GM20000 (cell line): ENCODE measurements at places on chromosomes 6 and 20.

DNA sequence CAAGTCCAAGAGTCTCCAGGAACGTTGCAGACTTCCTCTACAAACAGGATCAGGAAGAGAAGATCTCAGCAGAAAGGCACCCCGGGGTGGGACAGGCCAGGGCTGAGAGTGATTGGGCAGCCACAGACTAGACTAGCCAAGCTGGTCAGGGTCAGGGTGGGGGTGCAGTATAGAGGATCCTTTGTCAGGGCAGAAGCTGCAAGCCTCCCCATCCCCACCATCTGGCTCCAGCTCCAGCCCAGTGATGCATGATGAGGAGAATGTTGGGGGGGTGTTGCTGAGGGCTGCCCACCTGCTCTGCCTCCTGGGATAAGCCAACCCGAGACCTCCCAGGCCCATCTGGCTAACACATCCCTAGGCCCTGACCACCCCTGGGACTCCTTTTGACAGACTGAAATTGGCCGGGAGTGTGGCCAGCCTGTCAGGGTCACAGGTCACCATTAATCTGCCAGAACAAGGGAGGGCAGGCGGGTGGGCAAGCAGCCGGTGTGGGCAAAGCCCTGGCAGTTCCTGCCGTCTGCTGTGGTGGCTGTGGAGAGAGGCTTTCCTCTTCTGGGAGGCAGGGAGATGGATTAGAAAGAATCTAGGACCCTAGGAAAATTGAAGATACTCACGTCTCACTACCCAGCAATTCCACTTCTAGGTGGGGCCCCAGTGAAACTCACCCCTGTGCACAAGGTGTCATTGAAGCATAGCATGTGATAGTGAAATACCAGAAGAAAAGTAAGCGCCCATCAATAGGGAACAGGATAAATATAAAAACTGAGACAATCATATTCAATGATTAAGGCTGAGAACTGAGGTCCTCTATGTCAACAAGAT lies 22.1 kb upstream of the SNTA1 start:
- DNase-seq: no peak

GRCh38 chr20:62808211-62808865 lies 3.7 kb downstream of the OGFR start:
- DNase-seq: peak; percentile 86

GRCh38 chr6:150905769-150906168 lies 40.3 kb downstream of the MTHFD1L start:
- DNase-seq: no peak

GRCh38 chr6:122894791-122895190 lies 101.2 kb upstream of the CLVS2 start:
- no peak for DNase-seq

DNA sequence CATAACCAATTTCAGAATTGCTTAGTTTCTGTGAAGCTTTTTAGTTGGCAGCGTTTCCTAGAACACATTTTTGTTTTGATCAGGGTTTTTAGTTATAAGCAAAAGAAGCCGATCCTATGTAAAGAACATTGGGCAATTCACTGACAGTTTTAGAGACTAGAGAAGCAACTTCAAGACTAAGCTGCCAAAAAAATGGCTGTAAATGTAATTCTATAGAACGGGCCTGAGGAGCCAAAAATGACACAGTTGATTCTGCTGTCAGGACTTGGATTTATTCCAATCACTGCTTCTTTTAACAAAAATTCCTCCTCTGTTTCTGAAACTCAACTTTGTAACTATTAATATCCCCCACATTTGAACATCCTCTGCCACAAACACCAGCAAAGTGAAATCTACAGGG lies 236.0 kb upstream of the EYS start:
- DNase-seq: no peak

- peak; percentile 8 for DNase-seq
These were observed 403.6 kb downstream of the PLCB1 start for GRCh38 chr20:8535403-8536261.

- no peak for DNase-seq
These were observed 8.4 kb downstream of the FAM120B start for GRCh38 chr6:170314983-170315382.

DNA sequence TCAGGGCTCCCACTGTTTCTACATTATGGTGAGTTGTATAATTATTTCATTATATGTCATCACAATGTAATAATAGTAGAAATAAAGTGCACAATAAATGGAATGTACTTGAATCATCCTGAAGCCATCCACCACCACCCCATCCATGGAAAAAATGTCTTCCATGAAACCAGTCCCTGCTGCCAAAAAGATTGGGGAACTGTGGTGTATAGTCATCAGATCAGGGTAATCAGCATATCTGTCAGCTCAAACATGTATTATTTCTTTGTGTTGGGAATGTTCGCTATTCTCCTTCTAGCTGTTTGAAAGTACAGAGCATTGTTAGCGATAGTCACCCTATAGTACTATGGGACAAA lies 33.8 kb upstream of the SLC22A23 start:
- DNase-seq: no peak

DNA sequence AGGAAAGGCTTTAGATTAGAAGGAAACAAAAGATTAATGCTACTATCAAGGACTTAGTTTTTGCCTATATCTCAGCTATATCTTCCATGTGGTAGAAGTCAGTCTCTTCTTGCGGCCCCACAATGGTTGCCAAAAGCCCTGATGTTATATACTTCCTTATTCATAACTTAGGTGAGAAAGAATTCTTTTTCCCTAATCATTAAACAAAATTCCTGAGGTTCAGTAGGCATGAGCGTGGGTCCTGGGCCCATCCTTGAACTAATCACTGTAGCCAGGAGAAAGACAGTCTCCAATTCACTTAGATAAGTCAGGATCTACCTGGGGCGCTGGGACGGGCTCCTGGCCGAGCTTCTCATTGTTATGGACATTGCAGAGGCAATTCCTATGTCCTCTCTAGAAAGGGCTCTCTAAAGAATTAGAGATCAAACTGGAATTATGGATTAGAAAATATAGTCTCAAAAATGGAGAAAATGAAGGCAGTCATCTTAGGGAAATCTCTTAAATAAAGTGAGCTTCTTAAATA lies 134.3 kb downstream of the KIF6 start:
- DNase-seq: no peak

- no peak for DNase-seq
These were observed 8.2 kb downstream of the TRIM31 start for GRCh38 chr6:30104661-30105060.

- no peak for DNase-seq
These were observed 31.6 kb upstream of the MANEA start for GRCh38 chr6:95545686-95546085.

GRCh38 chr20:56817780-56818675 lies 188.9 kb downstream of the TFAP2C start:
- no peak for DNase-seq

- DNase-seq: peak; percentile 47
These were observed 2.6 kb downstream of the EPHA7 start for GRCh38 chr6:93416571-93417420.

GRCh38 chr6:32120573-32121059 lies 7.4 kb downstream of the ATF6B start:
- no peak for DNase-seq

DNA sequence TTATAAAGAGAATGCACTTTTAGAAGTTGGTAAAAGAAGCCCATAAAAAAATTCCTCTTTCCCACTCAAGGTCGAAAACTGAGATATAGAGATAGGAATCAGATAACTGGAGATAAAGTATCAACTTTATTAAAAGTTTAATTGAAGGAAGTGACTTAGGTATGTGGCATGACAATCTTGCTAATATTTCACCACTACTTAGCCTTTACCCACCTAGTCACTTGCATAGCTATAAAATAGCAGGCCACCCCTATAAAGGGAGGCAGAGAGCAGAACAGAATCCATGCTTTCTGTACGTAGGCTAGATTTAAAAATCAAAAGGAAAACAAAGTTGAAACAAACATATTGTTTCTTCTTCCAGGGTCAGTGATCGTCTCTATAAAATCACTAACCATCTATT lies 13.2 kb upstream of the TBC1D32 start:
- DNase-seq: no peak

DNA sequence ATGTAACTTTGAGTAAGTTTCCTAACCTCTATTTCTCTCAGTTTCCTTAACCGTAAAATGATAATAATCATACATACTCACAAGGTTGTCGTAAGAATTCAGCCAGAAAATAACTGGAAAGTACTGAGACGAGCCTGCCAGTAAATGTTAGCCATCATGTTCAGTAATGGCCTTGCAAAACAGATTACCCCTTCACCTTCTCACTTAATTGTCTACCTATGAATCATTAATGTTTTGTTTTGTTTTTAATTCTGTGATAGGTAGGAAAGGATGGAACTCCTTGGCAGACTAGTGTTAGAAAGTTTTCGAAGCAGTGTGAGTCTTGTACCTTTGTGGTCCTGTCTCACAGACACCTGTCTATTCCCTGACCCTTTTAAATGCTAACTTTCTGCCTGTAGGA lies 50.6 kb downstream of the MAPK14 start:
- no peak for DNase-seq

DNA sequence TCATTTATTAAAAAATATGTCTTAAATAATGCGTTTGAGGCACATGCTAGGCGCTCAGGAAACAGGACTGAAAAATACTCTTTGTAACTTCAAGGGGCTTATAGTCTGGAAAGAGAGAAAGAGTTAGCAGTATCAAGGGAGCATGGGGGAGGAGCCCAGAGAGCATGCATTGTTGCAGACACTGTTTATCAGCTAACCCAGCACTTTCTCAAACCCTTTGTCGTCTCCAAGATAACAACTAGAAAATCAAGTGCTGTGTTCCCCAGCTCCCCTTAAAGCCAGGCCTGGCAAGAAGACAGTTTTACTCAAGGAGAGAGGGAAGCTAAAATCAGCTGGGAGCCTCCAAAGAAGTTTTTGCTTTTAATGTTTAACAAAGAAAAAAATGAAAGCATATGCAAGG lies 98.4 kb downstream of the PERP start:
- DNase-seq: no peak

DNA sequence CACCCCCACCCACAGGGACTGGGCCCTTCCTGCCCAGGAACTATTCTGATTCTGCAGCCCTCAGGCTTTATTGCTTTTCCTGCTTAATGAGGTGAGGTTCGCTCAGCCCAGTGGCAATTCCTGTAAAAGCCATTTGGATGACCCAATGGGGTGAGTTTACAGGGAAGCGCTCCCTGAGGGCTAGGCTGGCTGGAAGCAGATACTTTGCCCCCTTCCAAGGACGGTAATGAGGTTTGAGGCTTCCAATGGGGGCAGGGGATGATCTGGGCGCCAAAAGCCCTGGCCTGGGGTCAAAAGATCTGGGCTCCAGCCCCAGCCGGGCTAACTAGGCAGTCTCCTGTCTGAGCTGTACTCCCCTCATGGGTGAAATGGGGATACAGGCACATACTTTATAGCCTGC lies 41.8 kb downstream of the RIPOR3 start:
- DNase-seq: no peak

- no peak for DNase-seq
These were observed 613.6 kb downstream of the TFAP2A start for GRCh38 chr6:9801249-9801754.

GRCh38 chr6:53568776-53569616 lies 24.1 kb upstream of the GCLC start:
- DNase-seq: no peak
